ENCODE measurements at places on chromosomes 2 and 18. TPM values are rescaled to one million over a fixed set of nuclear protein-coding genes. Genes with fewer than 3 reads are reported as not detected.

The SLC5A7 gene
- under 0.01 TPM for total RNA-seq

The TOGARAM2 gene
- total RNA-seq = 0.52 TPM

The SEC11C gene
- total RNA-seq = 5.2 TPM

The SNTG2 gene
- total RNA-seq = under 0.01 TPM

The FHOD3 gene
- 15.7 TPM for total RNA-seq

The AQP4 gene
- 4.2 TPM for total RNA-seq

The PDCL3 gene
- total RNA-seq = 15.7 TPM

The AQP12A gene
- total RNA-seq = not detected

The DSEL gene
- total RNA-seq = 15.7 TPM

The INSIG2 gene
- 13.0 TPM for total RNA-seq

The IMP4 gene
- 32.9 TPM for total RNA-seq

The NEU4 gene
- 4.2 TPM for total RNA-seq

The C1D gene
- total RNA-seq = 15.1 TPM

The GULP1 gene
- total RNA-seq = 21.9 TPM

The CENPA gene
- 2.6 TPM for total RNA-seq

The CCDC74A gene
- 1.0 TPM for total RNA-seq

The HOXD3 gene
- 4.2 TPM for total RNA-seq

The POTEC gene
- not detected for total RNA-seq

Measured in skeletal muscle tissue (tissue), 5 donors.